C1 segment of cervical spinal cord (tissue), 14 donors: ENCODE measurements at places on chromosomes 11 and 22.

DNA sequence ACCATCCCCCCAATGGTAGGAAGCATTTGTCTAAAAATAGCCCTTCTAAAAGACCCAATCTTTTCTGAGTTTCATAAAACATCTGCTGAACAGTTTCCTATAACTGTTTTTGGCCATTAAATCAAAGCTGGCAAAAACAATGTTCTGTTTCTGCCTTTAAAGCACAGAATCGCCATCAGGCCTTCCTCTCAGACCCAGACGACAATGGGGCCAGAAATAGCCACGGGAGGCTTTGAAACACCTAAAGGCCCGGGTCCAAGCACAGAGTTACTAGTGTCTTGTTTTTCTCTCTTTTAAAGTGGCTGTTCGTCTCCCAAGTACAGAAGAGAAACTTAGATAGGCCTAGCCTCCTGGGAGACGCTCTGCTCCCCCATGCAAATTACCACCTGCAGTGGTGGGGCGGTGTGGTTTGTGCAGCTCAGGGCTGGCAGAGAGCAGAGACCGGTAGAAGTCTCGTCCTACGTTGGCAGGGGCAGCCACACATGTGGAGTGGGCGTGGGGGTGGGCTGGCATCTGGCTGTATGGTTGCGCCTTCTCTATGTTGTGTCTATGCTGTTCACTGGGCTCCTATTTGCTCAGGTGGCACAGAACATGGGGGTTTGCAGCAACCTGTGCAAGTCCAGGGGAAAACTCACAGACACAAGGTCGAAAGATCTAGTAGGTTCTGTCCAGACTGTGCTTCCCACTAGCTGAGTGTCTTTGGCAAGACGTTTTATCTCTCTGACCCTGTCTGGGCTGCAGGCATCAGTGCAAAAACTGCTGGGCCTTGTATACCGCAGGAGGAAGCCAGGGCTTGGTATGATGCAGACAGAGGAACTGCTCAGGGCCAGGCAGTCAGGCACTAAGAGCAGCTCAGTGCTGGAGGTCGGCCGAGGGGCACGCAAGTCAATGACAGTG is 23.6 kb upstream of the ETS1 start:
- no peak for DNase-seq

- no peak for DNase-seq
These were observed 40.5 kb downstream of the TPCN2 start for GRCh38 chr11:69089258-69089657.

- no peak for DNase-seq
These were observed 6.7 kb downstream of the CD5 start for GRCh38 chr11:61108847-61109585.

DNA sequence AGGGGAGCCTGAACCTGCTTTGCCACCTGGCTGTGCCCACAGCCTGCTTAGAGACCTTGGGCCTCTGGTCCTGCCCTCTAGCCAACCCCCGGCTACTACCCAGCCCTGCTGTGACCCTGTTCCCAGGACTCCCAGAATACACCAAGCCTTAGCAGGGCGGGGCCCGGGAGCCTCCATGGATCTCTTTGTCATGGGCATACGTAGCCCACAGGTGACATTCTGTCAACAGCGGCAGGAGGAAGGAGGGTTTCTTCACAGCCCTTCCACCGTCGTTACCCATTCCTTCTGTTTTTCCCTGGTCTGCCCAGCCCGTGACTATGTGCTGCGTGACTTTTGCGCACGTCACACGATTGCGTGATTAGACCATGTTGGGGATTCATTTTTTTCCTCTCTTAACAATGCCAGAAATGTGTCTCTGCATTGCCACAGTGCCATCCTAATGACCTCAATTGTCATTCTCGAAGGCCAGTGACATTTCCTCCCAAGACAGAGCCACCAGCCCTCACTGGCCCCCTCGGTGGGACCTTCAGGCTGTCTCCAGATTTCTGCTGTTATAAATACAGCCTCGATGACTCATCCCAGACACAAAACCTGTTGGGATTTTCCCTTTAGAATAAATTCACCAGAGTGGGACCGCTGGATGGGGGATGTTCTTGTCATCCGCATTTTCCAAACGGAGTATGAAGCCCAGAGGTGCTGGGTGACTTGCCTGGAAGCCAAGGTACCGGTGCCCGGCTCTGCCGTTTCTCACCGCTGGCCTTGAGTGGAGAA is 9.0 kb downstream of the SYT12 start:
- no peak for DNase-seq

- no peak for DNase-seq
These were observed 2.1 kb upstream of the CLCF1 start for GRCh38 chr11:67375320-67376055.

DNA sequence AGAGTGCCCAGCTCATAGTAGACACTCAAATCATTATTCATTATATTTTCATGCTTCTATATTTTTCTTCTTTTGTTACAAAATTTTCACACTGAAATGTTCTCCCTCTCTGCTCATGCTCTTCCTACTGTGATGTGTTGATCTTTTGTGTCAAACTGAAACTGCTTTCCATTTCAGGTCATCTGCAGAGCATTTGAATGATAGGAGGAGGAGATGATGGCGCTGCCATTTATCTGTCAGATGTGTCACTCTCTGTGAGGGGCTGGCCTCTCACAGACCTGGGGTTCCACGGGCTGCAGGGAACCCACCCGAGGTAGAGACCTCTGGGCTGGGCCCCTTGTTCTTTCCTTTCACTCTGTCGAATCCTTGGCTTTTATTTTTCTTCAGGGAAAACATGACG is 41.1 kb downstream of the OR10A6 start:
- DNase-seq: no peak
